ENCODE measurements at places on chromosomes 3 and 15.
A peak's percentile ranks its signal among the peaks of the same experiment; 100 is the strongest.

GRCh38 chr15:92316586-92317295 lies 76.9 kb upstream of the ST8SIA2 start:
- DNase-seq = no peak

GRCh38 chr15:88438181-88438580 lies 29.0 kb downstream of the MRPL46 start:
- DNase-seq = no peak

GRCh38 chr3:195893044-195893395 lies 15.3 kb downstream of the TNK2 start:
- DNase-seq = no peak

DNA sequence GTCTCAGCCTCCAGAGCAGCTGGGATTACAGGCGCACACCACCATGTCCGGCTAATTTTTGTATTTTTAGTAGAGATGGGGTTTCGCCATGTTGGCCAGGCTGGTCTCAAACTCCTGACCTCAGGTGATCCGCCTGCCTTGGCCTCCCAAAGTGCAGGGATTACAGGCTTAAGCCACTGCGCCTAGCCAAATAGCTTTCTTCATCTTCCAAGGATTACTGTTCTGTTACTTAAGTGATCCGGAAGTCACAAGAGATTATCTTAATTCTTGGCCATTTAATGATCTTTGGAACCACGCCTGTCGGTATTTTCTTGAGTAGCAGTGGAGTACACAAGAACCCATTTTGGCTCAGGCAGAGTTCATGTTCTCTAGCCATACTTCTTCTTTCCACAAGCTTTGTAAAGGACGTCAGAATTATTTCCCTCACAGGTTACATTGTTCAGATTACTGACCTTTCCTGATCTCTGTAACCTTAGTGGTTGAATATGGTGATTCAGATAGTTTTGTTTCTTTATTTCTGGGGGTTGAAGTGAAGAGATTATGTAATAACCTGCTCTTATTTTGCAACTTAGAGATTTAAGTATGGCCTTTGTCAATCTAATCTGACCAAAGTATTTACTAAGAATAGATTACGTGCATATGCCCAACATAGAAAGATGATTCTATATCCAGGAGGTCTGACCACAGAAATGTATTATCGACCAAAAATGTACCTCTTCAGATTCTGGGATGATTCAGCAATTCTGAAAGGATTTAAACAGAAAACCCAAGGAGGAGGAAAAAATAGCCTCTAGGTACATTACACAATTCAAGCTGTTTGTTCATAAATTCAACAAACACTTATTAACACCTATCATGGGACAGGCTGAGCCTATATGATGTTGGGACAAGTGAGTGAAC lies 132.2 kb downstream of the GREM1 start:
- no peak for DNase-seq

GRCh38 chr15:87269566-87269965 lies 987.0 kb downstream of the NTRK3 start:
- DNase-seq = no peak

GRCh38 chr3:189040656-189041335 lies 131.0 kb upstream of the TPRG1 start:
- no peak for DNase-seq

DNA sequence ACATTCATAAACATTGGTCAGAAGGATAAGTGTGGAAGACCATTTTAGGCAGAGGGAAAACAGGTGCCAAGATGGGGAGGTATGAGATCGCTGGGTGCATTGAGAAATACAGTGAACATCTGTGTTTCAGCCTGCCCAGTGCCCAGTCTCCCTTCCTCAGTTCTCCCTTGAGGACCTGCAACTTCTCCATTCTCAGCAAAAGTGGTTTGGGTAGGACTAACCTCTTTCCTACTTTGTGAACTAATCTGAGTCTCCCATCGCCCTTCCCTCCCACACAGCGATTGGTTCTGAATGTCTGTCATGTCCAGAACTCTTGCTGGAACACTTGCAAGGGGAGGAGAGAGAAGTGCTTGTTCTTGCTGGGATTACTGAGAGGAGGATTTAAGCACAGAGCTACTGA lies 10.9 kb upstream of the CCNL1 start:
- DNase-seq = no peak

DNA sequence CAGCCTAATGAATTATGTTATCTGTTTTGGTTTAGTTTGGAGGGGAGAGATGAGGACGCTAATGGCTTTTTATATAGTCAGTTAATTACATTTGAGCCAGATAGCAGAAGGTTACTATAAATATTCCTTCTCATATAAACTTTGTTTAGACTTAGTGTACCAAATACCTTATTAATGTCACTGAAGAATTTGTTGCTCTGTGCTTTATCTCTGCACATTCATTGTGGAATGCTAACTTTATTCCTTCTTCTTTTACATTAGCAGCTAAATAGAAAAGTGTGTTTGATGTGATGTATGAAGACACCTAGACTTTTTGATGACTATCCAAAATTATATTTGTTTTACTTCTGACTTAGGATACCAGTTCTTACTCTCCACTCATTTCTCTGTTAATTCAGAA lies 105.2 kb downstream of the EPHA3 start:
- DNase-seq = no peak

DNA sequence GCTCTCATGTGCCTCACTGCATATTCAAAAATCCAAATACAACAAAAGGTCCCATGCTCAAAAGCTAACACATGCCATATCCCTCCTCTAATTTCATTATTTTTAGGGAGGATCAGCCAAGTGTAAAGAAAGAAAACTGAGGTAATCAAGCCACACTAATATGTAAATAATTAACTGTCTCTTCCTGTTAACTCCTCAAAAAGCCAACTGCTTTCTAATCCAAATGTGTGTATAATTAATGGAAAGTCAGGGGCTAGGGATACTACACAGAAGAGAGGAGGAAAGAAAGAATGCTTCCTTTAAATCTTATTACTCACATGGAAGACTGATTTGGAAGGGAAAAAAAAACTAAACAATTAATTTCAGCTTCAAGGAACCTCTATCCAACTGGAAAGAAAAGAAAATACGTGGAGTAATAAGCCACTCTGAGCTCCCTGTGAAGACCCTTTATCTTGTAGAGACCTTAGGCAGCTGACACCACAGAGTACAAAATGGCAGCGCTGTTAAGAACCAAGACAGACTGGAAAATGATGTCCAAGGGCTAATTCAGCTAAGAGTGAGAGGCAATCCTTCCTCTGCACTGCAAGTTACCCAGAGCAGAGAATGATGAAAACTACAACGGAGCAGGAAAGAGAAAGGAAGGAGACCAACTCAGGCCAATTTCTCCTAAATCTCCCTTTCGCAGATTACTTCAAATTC lies 56.8 kb downstream of the ZNF148 start:
- no peak for DNase-seq

- no peak for DNase-seq
These were observed 982 bp downstream of the TAGLN3 start for GRCh38 chr3:111999484-112000324.

DNA sequence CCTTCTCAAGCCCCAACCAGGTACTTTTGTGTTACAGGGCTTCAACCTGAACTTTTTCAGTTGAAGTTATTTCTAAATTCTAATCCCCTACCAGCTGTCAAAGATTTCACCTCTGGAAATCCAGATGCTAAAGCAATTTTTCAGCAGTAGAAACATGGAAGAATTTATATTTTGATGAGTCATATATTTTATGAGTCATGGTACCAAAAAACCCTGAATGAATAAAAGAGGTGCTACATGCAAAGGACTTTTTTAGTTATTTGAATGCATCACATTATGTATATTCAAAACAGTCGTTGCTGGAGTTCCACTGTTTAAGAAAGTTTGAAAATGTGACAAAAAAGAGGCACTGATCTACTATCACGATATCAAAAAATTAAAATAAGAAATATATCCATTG lies 96.0 kb upstream of the ZNF385D start:
- no peak for DNase-seq

GRCh38 chr15:47870956-47871625 lies 153.8 kb downstream of the SEMA6D start:
- no peak for DNase-seq

- no peak for DNase-seq
These were observed 749 bp downstream of the SRGAP3 start for GRCh38 chr3:9248522-9249271.

- no peak for DNase-seq
These were observed 290.4 kb downstream of the FAM43A start for GRCh38 chr3:194976049-194976451.

DNA sequence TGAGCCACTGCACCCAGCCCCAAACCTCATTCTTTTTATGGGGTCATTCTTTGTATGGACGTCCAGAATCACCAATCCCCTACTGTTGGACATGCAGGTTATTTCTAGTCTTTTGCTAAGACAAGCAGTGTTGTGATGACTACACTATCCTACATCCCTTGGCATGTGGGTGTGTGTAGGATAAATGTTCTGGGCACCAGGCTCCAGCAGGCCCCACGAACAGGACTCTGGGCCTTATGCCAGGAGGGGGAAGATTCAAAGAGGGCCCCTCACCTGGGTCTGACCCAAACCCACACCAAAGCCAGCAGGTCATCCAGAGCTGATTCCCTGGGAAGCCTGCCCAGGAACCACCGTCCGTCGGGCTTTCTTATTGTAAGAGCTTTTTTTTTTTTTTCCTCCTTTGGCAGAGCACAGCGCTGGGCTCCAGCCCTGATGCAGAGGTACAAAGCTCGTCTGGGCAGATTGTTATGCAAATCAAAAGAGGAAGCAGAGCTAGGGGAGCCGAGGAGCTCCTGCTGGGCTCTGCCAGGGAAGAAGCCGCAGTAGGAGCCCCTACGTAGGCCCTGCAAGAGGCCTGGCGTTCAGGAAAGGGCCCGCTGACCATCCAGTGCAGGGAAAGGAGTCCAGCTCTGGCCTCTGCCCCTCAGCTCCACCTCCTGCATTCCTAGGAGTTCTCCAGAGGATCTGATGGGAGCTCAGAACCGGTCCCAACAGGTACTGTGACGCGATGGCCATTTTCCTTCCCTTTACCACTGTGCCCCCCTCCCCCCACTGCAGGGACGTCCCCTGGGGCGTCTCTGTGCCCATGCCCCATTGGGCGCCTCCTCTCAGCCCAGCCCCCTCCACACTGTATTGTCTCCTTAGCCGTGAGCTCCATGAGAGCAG lies 29.0 kb upstream of the FURIN start:
- peak; percentile 74 for DNase-seq

DNA sequence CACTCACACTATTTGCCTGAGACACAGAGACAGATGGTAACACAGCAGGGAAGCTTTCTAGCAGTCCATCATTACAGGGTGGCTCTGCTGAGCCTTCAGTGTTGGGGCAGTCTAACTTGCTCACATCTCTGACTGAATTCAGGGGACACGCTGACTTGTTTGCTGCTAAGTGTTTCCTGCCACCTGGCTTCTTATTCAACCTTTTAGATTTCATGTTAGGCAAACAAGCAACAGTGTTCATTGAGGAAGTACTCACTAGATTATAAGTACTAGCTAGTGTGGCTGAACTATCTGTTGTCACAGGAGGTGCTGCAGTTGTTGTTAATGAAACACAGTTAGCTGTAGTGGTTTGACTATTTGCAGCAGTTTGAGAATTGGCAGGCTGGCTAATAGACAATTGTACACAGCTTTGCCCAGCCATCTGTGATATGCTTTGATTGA lies 37.3 kb downstream of the USF3 start:
- no peak for DNase-seq

DNA sequence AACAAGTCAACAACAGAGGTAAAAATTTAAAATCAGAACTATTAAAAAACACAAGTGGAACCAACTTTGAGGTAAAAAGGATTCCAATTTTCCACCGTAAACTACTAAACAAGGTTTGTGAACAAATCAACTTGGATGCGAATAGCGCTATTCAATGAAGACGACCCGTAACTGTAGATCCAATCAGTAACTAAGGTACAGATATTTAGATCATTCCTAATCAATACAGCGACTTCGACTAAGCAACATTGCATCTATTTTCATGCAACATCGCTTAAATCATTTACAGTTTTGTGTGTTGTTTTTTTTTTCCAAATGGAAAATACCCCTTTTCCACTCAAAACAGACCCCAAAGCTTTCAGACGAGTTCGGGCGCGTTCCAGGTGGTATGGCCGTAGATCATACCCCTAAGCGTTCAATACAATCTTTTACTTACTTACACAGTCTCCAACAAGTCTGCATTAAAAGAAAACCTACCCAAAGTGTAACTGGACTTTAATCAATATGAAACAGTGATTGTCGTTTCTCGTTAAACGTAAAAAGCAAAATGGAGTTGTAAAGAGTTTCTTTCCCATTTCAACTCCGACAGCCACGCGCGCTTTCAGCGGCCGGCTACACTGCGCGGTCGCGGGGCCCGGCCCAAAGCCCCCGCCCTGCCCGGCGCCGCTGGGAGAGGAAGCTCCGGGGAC lies 786 bp downstream of the RHOA start:
- DNase-seq = no peak

GRCh38 chr3:10746001-10746400 lies 70.0 kb upstream of the SLC6A11 start:
- DNase-seq = no peak

DNA sequence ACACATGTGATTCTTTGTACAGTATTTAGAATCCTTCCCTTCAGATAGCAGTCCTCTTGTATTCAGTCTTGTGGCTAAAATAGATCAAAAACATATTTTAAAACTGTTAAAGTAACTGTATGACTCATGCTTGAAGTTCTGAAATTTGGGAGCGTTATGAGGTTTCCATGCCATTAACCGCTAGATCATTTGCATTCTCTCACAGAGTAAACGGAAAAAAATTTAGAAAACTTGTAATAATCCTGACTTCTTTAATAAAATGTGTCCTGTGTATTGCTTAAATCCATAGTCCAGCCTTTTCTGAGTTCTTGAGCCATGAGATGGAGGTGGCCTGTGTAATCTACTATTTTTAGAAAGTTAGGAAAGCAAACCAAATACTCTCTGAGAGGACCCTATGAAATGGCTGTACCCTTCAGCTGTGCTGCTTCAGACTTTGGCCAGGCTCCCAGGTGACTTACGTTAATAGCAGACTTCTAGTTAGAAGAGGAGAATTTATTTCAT lies 33.8 kb downstream of the MBNL1 start:
- no peak for DNase-seq

GRCh38 chr3:139758654-139759291 lies 81.0 kb upstream of the NMNAT3 start:
- no peak for DNase-seq

DNA sequence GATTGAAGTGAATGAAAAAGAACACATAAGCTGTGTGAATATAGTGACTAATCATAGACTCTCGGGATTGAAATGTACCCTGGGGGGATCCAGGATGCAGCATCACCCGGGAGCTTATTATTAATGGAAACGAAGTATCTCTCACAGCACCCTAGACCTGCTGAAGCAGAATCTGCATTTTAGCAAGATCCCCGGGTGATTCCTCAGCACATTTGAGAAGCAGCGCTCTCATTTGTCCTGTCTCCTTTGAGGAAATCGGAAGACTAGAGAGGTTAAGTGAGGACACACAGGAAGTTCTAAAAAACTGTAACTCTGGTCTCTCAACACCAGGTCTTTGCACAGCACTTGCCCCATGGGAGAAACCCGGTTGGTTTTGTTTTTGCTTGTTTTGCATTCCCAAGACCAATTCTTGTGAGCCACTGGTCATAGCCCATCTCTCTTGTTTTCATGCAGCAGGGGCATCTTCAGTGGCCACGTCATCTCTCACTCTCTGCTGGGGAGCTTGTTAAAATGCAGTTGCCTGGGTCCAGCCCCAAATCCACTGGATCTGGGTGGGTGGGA lies 30.2 kb downstream of the ZNF710 start:
- no peak for DNase-seq

- no peak for DNase-seq
These were observed 12.2 kb downstream of the TUBGCP4 start for GRCh38 chr15:43383070-43383469.

- DNase-seq = no peak
These were observed 63.2 kb downstream of the DCUN1D1 start for GRCh38 chr3:182917134-182917533.

GRCh38 chr3:70342149-70342548 lies 29.7 kb upstream of the MDFIC2 start:
- DNase-seq = no peak

GRCh38 chr3:8962226-8962861 lies 928 bp downstream of the RAD18 start:
- no peak for DNase-seq

All from activated T-cell treated with anti-CD3 and anti-CD28 coated beads, Interleukin-2, amount 50 U/mL, for 48 hours (primary cell).